T-helper 22 cell (primary cell): ENCODE measurements at places on chromosomes 12 and 14.
A peak's percentile ranks its signal among the peaks of the same experiment; 100 is the strongest.

- no peak for DNase-seq
Observed at GRCh38 chr12:104733717-104734175, 224.3 kb downstream of the SLC41A2 start.

DNA sequence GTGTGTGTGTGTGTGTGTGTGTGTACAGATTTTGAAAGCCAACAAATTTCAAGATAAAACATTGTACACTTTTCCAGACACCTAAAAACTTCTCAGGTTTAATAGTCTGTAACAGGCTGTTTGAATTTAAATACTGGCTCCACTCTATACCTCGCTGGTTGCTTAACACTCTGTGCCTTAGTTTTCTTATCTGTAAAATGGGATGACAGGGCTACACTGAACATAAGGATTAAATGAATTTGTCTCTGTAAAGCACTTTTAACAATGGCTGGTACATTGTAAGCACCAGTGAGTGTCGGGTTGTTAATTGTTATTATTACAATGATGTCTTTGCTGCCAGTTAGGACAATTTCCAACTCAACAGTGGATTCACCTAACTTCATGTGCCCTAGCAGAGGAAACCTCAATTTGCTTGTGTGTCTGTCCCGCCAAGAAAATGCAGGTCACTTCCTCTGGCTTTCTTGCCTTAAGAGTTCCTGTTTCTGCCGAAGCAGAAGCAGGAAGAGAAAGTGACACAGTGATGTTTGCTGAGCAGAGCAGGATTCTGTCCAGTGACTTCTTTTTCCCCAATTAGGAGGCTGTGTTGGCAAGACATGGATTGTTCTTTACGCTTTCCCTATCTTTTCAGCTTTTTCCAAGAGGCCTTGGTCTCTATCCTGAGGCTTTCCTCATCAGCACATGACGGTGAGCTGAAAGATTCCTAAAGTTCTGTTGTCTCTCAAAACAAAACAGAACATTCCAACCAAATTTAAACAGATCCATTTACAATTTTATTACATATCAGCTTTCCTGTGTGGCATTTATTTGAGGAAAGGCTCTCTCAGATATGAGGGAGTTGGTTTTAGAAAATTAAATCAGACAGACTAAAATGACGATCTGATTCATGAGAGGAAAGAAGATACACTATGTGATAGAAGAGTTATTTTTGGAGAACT is 154.1 kb upstream of the ATP2B1 start:
- peak; percentile 45 for DNase-seq

DNA sequence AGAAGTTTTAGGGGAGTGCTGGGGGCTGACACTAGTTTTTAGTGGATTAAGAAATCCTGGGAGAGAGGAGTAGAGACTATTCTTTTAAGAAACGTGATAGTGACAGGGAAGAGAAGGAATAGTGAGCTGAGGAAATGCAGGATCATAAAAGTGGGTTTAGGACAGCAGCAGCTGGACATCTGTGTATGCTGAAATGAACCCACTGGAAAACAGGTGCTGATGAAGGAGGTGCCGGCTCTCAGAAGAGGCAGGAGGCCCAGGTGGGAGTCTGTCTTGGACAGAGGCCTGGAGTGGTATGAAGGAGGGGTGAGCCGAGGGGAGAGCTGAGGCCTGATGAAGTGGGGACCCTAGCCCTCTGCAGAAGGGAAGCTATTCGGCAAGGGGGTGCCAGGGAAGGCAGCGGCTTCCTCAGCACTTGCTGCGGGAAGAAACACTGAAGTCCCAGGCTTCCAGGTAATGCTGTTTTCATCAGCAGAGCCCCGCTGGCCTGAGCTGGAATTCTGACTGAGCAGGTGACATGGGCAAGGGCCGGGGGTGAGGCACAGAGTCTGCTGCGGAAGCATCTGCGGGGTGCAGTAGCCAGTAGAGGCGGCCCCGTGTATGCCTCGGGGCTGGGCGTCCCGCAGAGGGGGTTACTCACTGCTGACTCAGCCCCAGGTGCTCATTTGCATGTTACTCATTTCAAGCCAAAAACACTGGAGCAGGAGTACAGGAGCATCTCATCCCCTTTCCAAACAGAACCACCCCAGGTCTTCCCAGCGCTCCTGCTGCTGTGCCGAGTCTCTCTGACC is 89.7 kb downstream of the TMCC3 start:
- no peak for DNase-seq

GRCh38 chr12:131251336-131252101 is 297.8 kb downstream of the ADGRD1 start:
- DNase-seq: no peak

DNA sequence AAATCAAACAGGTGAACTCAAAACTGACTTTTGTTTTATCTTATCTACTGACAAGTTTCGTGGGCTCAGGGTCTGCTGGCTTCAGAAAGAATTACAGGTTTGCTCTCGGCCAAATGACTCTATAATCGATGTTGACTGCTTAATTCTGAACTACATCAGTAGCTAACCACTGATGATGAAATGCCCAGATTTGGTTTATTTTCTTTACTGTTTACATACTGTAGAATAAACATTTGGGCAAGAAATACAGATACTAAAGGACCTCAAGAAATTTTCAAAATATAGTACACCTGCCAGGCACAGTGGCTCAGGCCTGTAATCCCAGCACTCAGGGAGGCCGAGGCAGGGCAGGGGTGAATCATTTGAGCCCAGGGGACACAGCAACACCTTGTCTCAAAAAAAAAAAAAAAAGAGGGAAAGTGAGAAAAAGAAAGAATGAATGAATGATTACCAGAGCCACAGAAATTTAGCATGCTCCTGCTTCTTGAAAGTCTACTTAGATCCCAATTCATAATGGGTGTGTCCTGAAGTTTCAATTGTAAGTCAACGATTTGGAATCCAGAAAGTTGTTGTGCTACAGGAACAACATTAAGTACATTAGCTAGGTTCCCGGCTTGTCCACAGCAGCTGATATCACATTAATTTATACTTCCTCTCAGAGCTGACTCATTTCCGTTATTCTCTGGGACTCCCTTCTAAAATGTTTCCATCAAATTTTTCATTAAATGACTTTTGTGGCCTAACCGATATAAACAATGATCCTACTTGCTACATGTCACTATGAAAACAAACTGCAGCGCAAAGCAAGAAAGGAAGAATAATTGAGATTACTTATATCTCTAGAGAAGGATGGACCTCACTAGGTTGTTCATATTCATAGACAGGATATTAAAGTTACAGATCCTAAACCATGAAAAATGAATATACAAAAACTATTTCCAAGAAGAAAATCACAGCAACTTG is 134.3 kb downstream of the MED13L start:
- DNase-seq: no peak

DNA sequence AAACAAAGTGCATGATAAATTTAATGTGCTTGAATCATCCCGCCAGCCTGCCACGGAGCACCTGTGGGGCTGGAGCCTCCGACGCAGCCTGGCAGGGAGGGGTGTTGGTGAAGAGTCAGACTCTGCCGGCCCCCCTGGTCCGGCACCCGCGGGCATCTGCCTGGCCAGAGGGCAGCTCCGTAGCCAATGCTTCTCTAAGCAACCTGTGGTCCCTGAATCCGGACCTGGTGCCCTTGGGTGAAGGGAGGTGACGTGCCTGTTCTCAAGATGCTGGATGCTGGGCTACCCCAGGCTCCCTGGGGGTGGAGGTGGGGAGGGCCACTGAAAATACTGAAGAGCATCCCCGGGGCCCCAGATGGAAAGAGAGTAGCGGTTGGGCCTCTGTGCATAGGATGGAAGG is 158.6 kb upstream of the C14orf180 start:
- DNase-seq: no peak

DNA sequence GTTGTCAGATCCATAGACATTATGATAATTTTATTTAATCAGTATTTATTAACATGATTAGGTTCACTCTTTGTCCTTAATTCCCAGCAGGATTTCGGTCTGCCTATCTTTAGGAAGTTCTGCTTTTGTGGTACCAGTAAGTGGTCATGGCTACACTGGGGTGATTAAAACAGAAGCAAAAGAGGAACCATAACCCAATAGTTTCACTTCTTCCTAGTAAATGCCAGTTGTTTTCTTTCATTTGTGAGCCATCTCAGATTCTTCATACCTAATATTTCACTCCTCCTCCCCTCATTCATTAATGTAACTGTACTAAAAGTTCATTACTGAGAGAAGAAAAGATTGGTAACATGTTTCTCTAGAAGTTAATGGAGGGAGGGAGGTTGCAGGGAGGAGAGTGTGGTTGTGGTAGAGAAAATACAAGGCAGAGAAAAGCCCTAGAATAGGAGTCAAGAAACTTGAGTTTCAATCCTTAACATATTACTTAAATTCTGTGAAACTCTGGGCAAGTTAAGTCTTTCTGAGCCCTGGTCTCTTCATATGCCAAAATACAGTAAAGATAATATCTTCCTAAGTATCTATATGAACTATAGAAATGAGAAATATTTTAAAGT is 101.2 kb downstream of the PEBP1 start:
- DNase-seq: no peak

GRCh38 chr12:91609283-91609682 is 426.7 kb upstream of the DCN start:
- no peak for DNase-seq

DNA sequence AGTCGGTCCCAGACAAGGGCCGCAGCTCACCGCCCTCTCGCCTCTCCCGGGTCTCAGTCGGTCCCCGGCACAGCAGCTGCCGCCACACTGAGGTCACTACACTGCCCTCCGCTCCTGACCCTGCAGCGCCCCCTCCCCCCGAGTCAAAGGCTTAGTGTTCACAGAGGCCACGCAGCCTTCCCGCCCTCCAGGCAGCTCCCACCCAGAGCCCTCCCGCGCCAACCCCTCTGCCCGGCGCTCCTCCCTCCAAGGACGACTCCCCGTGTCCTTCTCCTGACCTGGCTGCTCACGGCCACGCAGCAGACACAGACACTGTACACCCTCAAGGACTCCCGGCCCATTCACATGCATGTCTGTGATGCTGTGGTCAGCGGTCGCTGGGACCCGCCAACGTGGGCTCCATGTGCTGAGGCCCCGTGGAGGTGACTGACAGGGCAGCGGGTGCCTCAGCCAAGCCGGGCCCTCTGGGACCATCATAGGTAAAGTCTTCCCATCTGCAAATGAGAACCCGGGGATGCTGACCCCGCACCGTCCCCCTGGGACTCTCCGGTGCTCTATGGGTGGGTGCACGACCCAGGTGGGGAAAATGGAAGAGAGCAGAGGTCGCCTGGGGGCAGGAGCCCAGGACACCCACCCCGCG is 16.3 kb upstream of the GALNT9 start:
- no peak for DNase-seq

GRCh38 chr12:44403185-44403584 is 472.9 kb downstream of the NELL2 start:
- no peak for DNase-seq

GRCh38 chr12:94162108-94162507 is 13.7 kb downstream of the PLXNC1 start:
- no peak for DNase-seq

DNA sequence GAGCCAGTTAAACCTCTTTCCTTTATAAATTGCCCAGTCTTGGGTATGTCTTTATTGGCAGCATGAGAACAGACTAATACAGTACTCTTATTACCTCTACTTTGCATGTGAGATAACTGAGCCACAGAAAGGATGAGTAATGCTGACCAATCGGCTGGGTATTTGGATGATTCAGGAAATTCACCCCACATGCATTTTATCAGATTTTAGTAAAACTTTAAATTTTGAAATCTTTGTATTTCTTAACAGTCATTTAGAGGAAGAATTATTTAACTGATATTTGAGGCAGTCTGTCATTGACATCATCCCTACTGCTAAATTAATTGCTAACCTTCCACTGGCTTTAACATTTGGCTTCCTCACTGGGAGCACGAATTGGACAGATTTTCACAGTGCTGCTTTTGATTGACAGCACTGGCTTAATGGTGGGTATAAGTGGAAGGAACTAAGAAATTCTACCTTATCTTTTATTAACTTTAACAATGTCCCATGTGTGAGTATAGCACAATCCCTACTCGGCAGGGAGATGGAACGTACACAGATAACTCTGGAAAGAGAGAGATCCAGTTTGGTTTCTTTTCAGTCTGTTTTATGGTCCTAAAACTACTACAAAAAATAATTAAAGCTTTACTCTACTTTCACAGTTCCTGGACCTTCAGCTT is 261.0 kb downstream of the DACT1 start:
- DNase-seq: no peak

- DNase-seq: no peak
Observed at GRCh38 chr12:46442738-46443137, 70.2 kb upstream of the SLC38A2 start.

GRCh38 chr14:95518045-95518751 is 1.7 kb upstream of the SYNE3 start:
- no peak for DNase-seq

DNA sequence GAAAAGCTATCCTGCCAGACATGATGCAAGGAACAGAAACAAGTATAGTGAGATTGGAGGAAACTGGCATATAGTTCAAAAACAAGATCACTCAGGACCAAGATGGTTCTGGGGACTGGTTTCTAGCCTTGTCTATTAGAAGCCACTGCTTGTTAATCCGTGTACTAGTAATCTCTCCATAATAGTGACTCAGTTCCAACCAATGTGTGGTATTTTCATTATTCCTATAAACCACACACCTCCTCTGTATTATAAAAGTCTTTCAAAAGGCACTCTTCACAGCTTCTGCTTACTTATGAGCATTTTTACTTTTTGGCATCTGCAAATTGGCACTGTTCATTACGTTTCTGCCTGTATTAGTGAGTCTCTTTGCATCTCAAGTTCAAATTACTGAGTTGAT is 140.3 kb downstream of the SLC6A15 start:
- DNase-seq: no peak

DNA sequence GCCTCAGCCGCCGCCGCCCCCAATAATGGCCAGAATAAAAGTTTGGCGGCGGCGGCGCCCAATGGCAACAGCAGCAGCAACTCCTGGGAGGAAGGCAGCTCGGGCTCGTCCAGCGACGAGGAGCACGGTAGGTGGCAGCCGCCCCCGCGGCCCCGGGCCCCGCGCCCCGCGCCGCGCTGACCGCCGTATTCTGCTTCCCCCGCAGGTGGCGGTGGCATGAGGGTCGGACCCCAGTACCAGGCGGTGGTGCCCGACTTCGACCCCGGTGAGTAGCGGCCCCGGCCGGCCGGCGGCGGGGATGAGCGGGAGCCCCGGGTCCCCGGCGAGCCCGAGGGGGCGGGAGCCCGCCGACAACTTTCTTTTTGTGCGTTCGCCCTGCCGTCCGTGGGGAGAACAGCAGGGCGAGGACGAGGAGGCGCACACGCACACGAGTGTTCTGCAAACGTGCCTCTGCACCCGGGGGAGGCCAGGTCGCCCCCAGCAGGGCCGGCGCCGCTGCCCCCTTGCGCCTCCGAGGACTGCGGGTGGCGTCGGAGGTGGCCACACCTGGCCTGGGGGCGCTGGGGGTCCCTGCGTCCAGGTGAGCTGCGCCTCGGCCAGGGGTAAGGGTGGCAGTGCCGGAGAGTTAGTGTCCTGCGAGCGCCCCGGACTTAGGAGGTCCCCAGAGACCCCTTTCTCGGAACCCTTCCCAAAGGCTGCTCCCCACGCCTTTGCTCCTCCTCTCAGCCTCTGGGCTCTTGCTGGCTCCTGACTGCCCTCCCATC is 794 bp downstream of the RCOR1 start:
- DNase-seq: peak; percentile 23

- no peak for DNase-seq
Observed at GRCh38 chr14:103696466-103697071, 18.7 kb downstream of the XRCC3 start.
